IMR-90 (cell line): ENCODE measurements at places on chromosomes 2 and 18. TPM values are rescaled to one million over a fixed set of nuclear protein-coding genes. Genes with fewer than 3 reads are reported as not detected.

- H3K27ac ChIP-seq: no peak overlapping the region
- H3K4me1 ChIP-seq: no peaks in the 10 kb centered on the region
- H3K4me3 ChIP-seq: no peak overlapping the region
- no peaks in the 10 kb centered on the region for H3K36me3 ChIP-seq
Observed at GRCh38 chr18:27411911-27412310, 226.8 kb upstream of the CHST9 start.

Gene RSAD2
- not detected in 2 replicates for total RNA-seq

DNA sequence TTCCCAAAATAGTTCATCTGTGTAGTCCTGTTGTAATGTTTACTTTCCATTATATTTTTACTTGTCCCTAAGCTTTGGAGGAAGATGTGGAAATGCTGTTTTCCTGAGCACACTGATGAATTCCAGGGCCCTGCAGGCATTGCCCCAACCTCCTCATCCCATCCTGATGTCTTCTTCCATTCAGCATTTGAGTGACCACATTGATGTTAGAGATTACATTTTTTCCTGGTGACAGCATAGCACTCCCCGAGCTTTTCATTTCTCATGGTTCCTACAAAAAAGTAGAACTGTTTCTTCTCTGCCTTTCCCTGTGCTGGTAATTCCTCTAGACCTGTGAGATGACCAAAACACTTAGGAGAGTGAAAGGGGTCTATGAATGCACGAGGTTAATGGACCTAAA, 4.8 kb downstream of the IL36A start:
- H3K27ac ChIP-seq: no peak overlapping the region
- no peak overlapping the region for H3K4me3 ChIP-seq
- H3K36me3 ChIP-seq: no peaks in the 10 kb centered on the region
- no peaks in the 10 kb centered on the region for H3K4me1 ChIP-seq
- peaks cover 3% of the 10 kb centered on the region for H3K27me3 ChIP-seq

- DNase-seq: no peak
- H3K36me3 ChIP-seq: no peaks in the 10 kb centered on the region
- H3K27ac ChIP-seq: no peak overlapping the region
- no peak overlapping the region for H3K4me3 ChIP-seq
- H3K27me3 ChIP-seq: no peaks in the 10 kb centered on the region
- no peaks in the 10 kb centered on the region for H3K4me1 ChIP-seq
Observed at GRCh38 chr2:12091201-12091806, 344.9 kb downstream of the LPIN1 start.

- H3K4me1 ChIP-seq: no peaks in the 10 kb centered on the region
- DNase-seq: no peak
- H3K4me3 ChIP-seq: no peak overlapping the region
- H3K36me3 ChIP-seq: no peaks in the 10 kb centered on the region
- no peaks in the 10 kb centered on the region for H3K27me3 ChIP-seq
Observed at GRCh38 chr2:171913517-171913916, 8.7 kb upstream of the HAT1 start.

Gene BMP10
- not detected in 2 replicates for total RNA-seq

Gene CFAP65
- not detected in 2 replicates for total RNA-seq

GRCh38 chr2:71811726-71812125, 335.9 kb downstream of the CYP26B1 start:
- H3K4me3 ChIP-seq: no peak overlapping the region
- no peaks in the 10 kb centered on the region for H3K36me3 ChIP-seq
- no peaks in the 10 kb centered on the region for H3K4me1 ChIP-seq
- H3K27ac ChIP-seq: no peak overlapping the region
- no peak for DNase-seq
- H3K27me3 ChIP-seq: peaks cover 38% of the 10 kb centered on the region

- peak overlapping the region; percentile 14; the same call in 1 of the 2 replicates for H3K4me3 ChIP-seq
- no peaks in the 10 kb centered on the region for H3K27me3 ChIP-seq
- no peaks in the 10 kb centered on the region for H3K36me3 ChIP-seq
- peak; percentile 92 for DNase-seq
- peaks cover 15% of the 10 kb centered on the region for H3K4me1 ChIP-seq
- H3K27ac ChIP-seq: peak overlapping the region; percentile 54
Observed at GRCh38 chr18:55510809-55511208, 77.2 kb downstream of the TCF4 start.

DNA sequence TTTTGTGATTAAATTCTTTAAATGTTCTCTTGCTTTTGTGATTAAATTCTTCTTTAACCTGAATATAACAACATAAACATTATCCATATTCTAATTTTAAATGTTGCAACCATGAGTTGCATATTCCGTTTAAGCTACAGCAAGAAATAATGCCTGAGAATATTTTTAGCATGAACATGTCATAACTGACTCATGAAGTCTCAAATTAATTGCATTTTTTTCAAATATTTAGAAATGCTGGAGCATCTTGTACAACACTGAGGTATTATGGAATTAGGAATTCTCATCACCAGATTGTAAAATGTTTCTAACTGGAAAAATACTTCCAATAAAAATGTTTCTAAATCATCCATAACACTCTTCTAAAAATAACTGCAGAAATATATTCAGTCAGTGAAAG, 14.7 kb downstream of the ROCK2 start:
- H3K27ac ChIP-seq: no peak overlapping the region; the same call in 1 of the 2 replicates
- DNase-seq: peak; percentile 68
- H3K4me3 ChIP-seq: no peak overlapping the region
- peaks cover 4% of the 10 kb centered on the region for H3K4me1 ChIP-seq
- no peaks in the 10 kb centered on the region for H3K27me3 ChIP-seq

DNA sequence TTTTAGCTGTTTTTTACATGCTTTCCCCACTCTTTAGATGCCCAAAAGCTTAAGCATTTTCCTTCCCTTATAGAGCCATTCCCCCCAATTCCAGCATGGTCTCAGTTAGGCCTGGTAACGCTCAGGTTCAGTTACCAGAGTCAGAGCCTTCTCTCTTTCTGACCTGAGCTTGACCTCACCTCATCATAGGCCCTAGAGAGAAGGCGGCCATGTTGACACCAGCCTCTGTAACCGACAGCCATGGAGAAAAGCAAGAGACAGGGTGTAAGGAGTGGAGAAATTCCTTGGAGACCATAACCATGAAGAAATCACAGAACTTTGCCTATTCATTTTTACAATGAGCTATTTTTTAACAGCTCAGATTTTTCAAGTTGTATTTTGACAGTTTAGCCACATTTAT, 99.4 kb downstream of the RTN4 start:
- no peak for DNase-seq
- H3K27ac ChIP-seq: no peak overlapping the region
- H3K4me1 ChIP-seq: peaks cover 26% of the 10 kb centered on the region
- H3K27me3 ChIP-seq: no peaks in the 10 kb centered on the region
- H3K4me3 ChIP-seq: no peak overlapping the region
- H3K36me3 ChIP-seq: no peaks in the 10 kb centered on the region

DNA sequence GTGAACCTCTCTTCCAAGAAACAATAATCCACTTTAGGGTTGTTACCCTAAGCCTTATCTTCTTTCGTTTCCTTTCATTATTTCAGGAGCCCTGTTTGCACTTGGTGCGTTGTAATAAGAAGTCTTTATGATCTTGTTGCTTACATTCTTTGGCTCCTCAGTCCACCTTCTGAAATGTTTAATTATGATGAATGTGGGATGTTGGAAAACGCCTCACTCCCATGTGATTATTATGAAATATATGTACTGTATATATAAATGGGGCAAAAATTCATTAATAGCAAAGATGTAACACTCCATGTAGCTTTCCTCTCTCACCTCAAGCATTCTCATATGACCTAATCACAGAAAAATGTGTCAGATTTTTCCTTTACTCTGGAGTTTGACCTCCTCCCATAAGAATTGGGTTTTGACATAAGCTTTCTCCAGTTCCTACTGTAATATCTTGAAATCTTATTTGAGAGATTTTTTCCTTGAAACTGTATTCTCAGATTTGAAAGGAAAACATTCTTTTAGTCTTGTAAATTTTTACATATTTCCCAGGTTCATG, 397.2 kb upstream of the FANCL start:
- H3K4me1 ChIP-seq: no peaks in the 10 kb centered on the region
- H3K27ac ChIP-seq: no peak overlapping the region
- H3K4me3 ChIP-seq: no peak overlapping the region
- H3K36me3 ChIP-seq: no peaks in the 10 kb centered on the region

Gene CHST10
- 8.3 and 8.6 TPM in 2 replicates for total RNA-seq

Gene MSH2
- 22.6 and 33.3 TPM in 2 replicates for total RNA-seq

DNA sequence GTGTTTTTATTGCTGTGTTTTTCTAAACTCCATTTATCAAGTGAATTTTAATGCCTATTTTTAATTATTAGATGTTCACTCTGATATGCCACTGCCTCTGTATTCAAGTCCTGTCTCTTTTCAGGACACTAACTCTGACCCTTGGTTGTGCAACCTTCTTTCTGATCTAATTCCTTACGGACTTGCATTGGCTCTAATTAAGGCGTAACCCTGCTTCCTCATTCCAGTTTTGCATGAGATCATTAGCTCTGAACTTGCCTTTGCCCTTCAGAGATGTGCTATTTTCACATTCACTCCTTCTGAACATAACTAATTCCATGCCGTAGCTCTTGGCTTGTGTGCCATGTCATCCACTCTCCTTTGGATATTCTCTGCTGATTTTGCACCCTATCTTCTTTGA, 162.5 kb upstream of the TMEFF2 start:
- no peaks in the 10 kb centered on the region for H3K36me3 ChIP-seq
- no peak overlapping the region for H3K4me3 ChIP-seq
- H3K4me1 ChIP-seq: no peaks in the 10 kb centered on the region
- H3K27ac ChIP-seq: no peak overlapping the region

- DNase-seq: no peak
- no peak overlapping the region for H3K27ac ChIP-seq
- no peak overlapping the region for H3K4me3 ChIP-seq
- peaks cover 12% of the 10 kb centered on the region for H3K4me1 ChIP-seq
- no peaks in the 10 kb centered on the region for H3K36me3 ChIP-seq
Observed at GRCh38 chr2:1588051-1588977, 156.0 kb downstream of the PXDN start.

Gene MAP3K19
- not detected in 2 replicates for total RNA-seq

- no peak overlapping the region for H3K4me3 ChIP-seq
- no peak for DNase-seq
- H3K27ac ChIP-seq: no peak overlapping the region
- H3K27me3 ChIP-seq: no peaks in the 10 kb centered on the region
- peaks cover 4% of the 10 kb centered on the region; the same call in 1 of the 2 replicates for H3K4me1 ChIP-seq
Observed at GRCh38 chr2:25867396-25868003, 10.8 kb downstream of the ASXL2 start.

DNA sequence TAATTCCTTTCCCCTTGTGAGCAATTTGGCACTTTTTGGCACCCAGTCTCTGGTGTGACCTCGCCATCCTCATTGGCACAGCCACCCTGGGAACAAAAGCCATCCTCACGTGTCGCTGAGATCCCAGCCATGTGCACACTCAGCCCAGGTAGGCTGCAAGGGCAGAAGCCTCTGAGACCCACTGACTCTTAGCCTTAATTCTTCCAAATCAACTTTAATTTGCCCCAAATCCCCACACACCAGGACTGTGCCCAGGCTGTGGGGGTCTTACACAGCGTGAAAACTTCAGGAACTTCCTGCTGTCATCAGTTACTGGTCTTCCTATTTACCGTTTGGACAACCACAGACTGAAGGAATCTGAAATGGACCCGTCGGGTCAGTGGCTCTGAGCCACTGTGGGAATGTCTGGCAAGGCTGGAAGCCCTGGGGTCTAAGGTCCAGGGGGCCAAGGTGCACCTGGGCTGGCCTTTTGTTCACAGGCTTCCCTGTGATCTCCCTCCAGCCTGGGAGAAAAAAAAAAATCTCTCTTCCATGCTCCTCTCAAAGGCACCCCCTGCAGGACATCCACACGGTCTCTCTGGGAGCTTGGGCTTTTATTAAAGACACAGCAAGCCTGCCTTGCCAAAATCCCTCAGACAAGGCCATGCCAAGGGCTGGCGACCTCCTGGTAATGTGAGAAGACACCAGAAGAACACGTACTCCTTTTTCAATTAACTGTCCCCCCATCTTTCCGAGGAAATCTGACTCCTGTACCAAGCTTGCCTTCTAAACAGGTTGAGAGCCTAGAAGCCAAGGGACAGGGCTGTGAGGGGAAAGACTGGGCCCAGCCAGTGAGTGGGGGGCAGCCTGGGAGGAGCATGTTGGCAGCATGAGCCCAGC, 42.1 kb upstream of the LAPTM4A start:
- peaks cover 40% of the 10 kb centered on the region for H3K4me1 ChIP-seq
- H3K27me3 ChIP-seq: no peaks in the 10 kb centered on the region
- DNase-seq: peak; percentile 82
- no peak overlapping the region for H3K4me3 ChIP-seq

GRCh38 chr18:63147973-63148372, 171.6 kb downstream of the BCL2 start:
- DNase-seq: no peak
- no peak overlapping the region for H3K4me3 ChIP-seq
- peaks cover 16% of the 10 kb centered on the region for H3K27me3 ChIP-seq

GRCh38 chr2:144890828-144891227, 370.9 kb upstream of the ZEB2 start:
- H3K36me3 ChIP-seq: no peaks in the 10 kb centered on the region
- no peaks in the 10 kb centered on the region for H3K4me1 ChIP-seq
- H3K27me3 ChIP-seq: no peaks in the 10 kb centered on the region
- H3K4me3 ChIP-seq: no peak overlapping the region
- H3K27ac ChIP-seq: no peak overlapping the region
- peak; percentile 35 for DNase-seq

Gene RAB27B
- total RNA-seq: 1.3 and 1.7 TPM in 2 replicates

GRCh38 chr2:164066095-164066494, 330.3 kb upstream of the FIGN start:
- no peak overlapping the region for H3K4me3 ChIP-seq
- no peak overlapping the region for H3K27ac ChIP-seq
- no peak for DNase-seq
- no peaks in the 10 kb centered on the region for H3K36me3 ChIP-seq
- no peaks in the 10 kb centered on the region for H3K27me3 ChIP-seq
- no peaks in the 10 kb centered on the region for H3K4me1 ChIP-seq

- no peaks in the 10 kb centered on the region for H3K4me1 ChIP-seq
- H3K36me3 ChIP-seq: no peaks in the 10 kb centered on the region
- no peaks in the 10 kb centered on the region for H3K27me3 ChIP-seq
Observed at GRCh38 chr2:103169861-103170260, 408.0 kb downstream of the TMEM182 start.

Gene TMEM247
- total RNA-seq: not detected in 2 replicates

GRCh38 chr18:39414009-39414700, 1848.6 kb upstream of the CELF4 start:
- H3K4me1 ChIP-seq: no peaks in the 10 kb centered on the region
- H3K27me3 ChIP-seq: no peaks in the 10 kb centered on the region
- no peak overlapping the region for H3K4me3 ChIP-seq
- no peak overlapping the region for H3K27ac ChIP-seq

DNA sequence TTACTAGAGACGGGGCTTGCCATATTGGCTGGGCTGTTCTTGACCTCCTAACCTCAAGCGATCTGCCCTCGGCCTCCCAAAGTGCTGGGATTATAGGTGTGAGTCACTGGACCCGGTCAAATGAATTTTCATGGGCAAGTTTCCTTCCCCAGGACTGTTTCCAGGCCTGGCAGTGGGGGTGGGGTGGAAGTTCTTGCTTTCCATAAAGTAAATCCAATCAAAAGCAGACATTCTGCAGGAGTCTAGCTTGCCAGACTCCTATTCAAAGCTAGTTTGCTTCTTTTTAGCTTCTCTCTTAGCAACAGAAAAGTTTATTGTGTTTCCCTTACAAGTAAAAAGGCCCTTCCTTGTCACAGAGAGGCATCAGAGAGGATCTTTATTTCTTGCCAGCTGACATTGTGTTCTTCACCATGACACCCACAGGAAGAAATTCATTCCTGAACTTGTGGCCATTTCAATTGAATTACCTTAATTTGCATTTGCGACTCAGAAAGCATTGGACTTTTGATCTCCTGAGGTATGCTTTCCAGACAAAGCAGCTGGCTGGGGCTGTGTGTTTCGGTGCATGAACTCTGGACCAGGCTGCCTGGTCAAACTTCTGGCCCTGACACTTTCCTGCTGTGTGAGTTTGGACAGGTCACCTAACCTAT, 37.9 kb downstream of the LYPD1 start:
- DNase-seq: peak; percentile 6
- H3K36me3 ChIP-seq: no peaks in the 10 kb centered on the region
- no peaks in the 10 kb centered on the region for H3K27me3 ChIP-seq
- H3K27ac ChIP-seq: no peak overlapping the region
- H3K4me1 ChIP-seq: 0 out of 2 replicates have a peak, but pooled peaks cover 2% of the 10 kb centered on the region
